Astrocyte (in vitro differentiated cells and primary cell): ENCODE measurements at places on chromosomes 11 and 22. TPM values are rescaled to one million over a fixed set of nuclear protein-coding genes. Genes with fewer than 3 reads are reported as not detected.

GRCh38 chr11:38252620-38253019 is 1654.6 kb upstream of the RAG2 start:
- H3K36me3 ChIP-seq = no peaks in the 10 kb centered on the region
- DNase-seq = peak; percentile 8
- no peaks in the 10 kb centered on the region for H3K27me3 ChIP-seq
- H3K4me3 ChIP-seq = no peak overlapping the region
- H3K4me1 ChIP-seq = no peaks in the 10 kb centered on the region
- H3K27ac ChIP-seq = no peak overlapping the region

DNA sequence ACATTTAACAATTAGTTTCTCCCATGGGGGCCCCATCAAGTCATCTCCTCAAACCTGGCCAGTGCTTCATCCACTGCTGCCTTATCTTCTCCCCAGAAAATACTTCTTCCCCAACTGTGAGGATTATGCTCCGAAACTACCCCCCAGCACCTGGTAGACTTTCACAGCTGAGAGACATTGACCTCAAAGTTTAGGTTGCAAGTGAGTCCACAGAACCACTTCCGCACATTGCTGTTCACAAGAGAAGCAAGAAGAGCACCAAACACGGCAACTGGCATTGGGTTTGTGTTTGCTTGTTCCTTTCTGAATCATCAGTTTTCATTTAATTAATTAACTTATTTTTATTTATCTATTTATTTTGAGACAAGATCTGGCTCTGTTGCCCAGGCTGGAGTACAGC is 6.1 kb downstream of the MCHR1 start:
- H3K4me3 ChIP-seq = no peak overlapping the region
- H3K27me3 ChIP-seq = peaks cover 3% of the 10 kb centered on the region
- peaks cover 9% of the 10 kb centered on the region for H3K4me1 ChIP-seq
- no peaks in the 10 kb centered on the region for H3K36me3 ChIP-seq
- no peak overlapping the region for H3K27ac ChIP-seq
- DNase-seq = no peak

GRCh38 chr11:106813806-106814205 is 204.5 kb downstream of the GUCY1A2 start:
- H3K27me3 ChIP-seq = no peaks in the 10 kb centered on the region
- H3K4me3 ChIP-seq = no peak overlapping the region
- H3K36me3 ChIP-seq = no peaks in the 10 kb centered on the region
- H3K4me1 ChIP-seq = no peaks in the 10 kb centered on the region
- no peak overlapping the region for H3K27ac ChIP-seq

DNA sequence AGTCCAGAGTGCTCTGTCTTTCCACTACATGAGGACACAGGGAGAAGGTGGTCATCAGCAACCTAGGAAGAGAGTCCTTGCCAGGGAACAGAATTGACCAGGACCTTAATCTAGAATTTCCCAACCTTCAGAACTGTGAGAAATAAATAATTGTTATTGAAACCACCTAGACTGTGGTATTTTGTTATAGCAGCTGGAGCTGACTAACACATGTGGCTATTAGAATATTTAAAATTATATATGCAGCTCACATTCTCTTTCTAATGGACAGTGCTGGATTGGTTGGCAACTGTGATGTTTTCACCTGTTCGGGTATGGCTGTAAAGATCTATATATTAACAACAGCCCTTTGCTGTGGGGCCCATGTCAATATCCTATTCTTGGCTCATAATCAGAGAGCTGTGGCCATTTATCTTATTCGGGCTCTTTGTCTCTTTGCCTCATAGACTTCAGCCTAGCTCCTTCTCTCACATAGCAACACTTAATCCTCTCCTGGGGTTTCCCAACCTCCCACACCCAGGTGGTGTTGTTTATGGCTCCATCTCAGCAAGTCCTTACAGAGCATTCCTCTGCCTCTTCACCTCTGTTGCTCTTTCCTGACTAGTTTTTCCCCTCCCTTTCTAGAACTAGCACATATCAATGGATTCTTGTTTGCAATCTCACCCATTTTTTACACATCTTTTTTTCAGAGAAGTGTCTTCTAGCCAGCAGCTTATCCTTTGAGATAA is 46.4 kb upstream of the AMOTL1 start:
- no peaks in the 10 kb centered on the region for H3K27me3 ChIP-seq
- H3K36me3 ChIP-seq = no peaks in the 10 kb centered on the region
- no peak overlapping the region for H3K4me3 ChIP-seq
- H3K4me1 ChIP-seq = no peaks in the 10 kb centered on the region
- H3K27ac ChIP-seq = no peak overlapping the region

DNA sequence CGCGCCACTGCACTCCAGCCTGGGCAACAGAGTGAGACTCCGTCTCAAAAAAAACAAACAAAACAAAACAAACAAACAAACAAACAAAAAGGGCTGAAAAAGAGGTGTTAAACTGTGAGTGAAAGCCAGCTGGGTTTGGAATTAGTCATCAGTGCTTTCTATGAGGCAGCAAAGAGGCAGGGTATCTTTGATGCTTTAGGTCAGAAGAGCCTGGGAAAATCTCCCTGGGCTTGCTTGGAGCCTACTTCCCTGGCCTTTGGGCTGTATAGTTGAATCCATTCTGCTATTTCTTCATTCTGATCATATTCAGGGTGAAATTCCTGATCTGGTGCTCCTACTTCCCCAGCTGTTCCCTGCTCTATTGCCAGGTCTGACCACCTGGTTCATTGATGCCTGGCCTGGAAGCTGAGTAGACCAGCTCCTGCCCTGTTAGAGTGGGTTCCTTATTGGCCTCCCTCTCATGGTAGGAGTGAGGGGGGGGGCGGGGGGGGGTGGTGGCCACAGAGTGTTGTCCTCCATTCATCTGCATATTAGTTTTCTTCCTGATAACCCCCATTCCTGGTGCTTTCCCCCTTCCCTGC is 65.6 kb downstream of the INSC start:
- no peak overlapping the region for H3K4me3 ChIP-seq
- no peak for DNase-seq
- no peaks in the 10 kb centered on the region for H3K36me3 ChIP-seq
- no peak overlapping the region for H3K27ac ChIP-seq
- H3K4me1 ChIP-seq = no peaks in the 10 kb centered on the region
- no peaks in the 10 kb centered on the region for H3K27me3 ChIP-seq

DNA sequence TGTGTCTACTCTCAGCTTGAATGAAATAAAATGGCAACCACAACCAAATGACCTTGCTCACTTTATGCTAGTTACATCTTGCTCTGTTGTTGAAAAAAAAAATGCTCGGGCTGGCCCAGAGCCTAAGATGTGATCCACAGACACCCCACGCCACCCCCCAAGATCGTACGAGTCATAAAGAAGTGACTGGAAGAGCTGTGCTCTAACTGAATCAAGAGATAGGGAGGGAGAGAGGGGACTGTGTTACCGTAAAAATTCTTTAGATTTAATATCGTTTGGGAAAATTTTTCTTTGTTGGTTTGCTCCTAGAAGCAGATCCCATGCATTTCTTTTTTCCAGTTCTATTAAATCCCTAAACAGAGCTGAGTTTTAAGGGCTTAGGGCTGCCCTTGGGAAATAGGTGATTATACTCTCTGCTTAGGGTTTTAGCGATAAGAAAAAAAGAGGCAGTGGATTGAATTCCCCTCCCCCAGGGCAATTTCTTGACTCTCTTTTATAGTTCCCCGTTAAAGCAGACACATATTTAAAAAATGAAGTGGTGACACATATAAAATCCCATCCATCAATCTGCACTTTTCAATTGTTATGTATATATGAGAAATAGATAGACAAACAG is 14.5 kb downstream of the MAML2 start:
- DNase-seq = no peak
- no peak overlapping the region for H3K4me3 ChIP-seq
- H3K36me3 ChIP-seq = no peaks in the 10 kb centered on the region

The SMTNL1 gene
- total RNA-seq = not detected in 2 replicates

The MYOD1 gene
- total RNA-seq = not detected in 2 replicates

GRCh38 chr11:117923773-117924172 is 5.4 kb downstream of the TMPRSS13 start:
- no peaks in the 10 kb centered on the region for H3K36me3 ChIP-seq
- H3K27ac ChIP-seq = no peak overlapping the region
- H3K27me3 ChIP-seq = peaks cover 12% of the 10 kb centered on the region

GRCh38 chr11:123238297-123238696 is 43.2 kb upstream of the CLMP start:
- H3K4me1 ChIP-seq = peaks cover 8% of the 10 kb centered on the region
- no peaks in the 10 kb centered on the region for H3K36me3 ChIP-seq
- no peak for DNase-seq
- H3K4me3 ChIP-seq = no peak overlapping the region

- DNase-seq = no peak
- H3K36me3 ChIP-seq = no peaks in the 10 kb centered on the region
- no peak overlapping the region for H3K27ac ChIP-seq
Observed at GRCh38 chr22:23122992-23123803, 18.6 kb downstream of the RSPH14 start.

- no peaks in the 10 kb centered on the region for H3K36me3 ChIP-seq
- H3K27me3 ChIP-seq = peaks cover 9% of the 10 kb centered on the region
- DNase-seq = no peak
Observed at GRCh38 chr11:119361941-119362725, 15.6 kb upstream of the MFRP start.

The TMEM223 gene
- 7.8 and 11.3 TPM in 2 replicates for total RNA-seq

The TRIM6 gene
- total RNA-seq = 17.6 and 23.9 TPM in 2 replicates

The MS4A6E gene
- total RNA-seq = not detected in 2 replicates

GRCh38 chr11:70532066-70532440 is 133.7 kb downstream of the CTTN start:
- DNase-seq = peak; percentile 51
- peak overlapping the region; percentile 31 for H3K27ac ChIP-seq
- H3K4me1 ChIP-seq = peaks cover 8% of the 10 kb centered on the region
- H3K4me3 ChIP-seq = no peak overlapping the region

- DNase-seq = no peak
- no peaks in the 10 kb centered on the region for H3K27me3 ChIP-seq
- H3K27ac ChIP-seq = no peak overlapping the region
- H3K36me3 ChIP-seq = no peaks in the 10 kb centered on the region
Observed at GRCh38 chr22:32697331-32697995, 104.0 kb upstream of the TIMP3 start.

- DNase-seq = peak; percentile 94
- no peaks in the 10 kb centered on the region for H3K27me3 ChIP-seq
- H3K4me3 ChIP-seq = peak overlapping the region; percentile 3
- peaks cover 35% of the 10 kb centered on the region for H3K4me1 ChIP-seq
- no peaks in the 10 kb centered on the region for H3K36me3 ChIP-seq
Observed at GRCh38 chr11:36362902-36363301, 66.8 kb downstream of the PRR5L start.

The HORMAD2 gene
- total RNA-seq = not detected in 2 replicates

The SCGB1D2 gene
- total RNA-seq = not detected in 2 replicates

DNA sequence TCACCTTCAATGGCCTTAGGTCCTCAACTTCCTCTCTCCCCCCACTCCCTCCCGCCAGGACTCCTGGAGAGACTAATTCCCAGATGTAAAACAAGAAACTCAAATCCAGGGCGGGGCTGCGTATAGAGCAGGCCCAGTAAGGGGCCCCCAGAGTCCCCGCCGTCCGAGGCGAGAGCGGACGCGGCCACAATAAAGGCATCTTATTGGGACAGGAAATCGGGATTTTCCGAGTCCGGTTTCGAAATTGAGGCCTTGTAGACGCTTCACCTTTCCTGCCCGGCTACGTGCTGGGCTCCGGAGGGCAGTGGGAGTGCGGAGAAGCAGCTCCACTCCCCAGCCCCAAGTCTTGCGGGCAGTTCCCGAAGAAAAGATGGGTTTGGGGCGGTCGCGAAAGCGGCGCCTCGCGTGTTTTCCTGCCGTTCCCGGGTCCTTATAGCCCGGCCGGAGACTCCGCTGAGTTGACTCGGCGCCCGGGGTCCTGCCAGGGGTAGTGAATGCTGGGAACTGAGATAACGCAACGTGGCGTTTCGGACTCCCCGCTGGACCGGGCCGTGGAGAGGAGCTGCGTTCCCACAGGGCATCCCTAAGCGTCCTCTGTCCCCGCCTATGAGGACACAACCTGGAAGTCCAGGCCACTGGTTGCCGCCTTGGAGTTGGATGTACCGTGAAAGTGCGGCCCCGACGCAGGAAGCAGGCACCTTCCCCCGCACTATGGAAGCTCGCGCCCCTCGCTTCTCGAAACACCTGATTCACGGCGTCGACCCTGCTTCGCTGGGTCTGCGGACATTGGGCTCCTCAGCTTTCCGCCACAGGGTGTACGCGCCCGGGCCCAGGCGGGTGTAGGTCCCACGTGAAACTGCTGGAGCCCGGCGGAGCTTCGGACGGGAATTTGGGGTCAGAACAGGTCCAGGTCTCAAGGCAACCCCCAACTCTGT is 4.8 kb upstream of the CHRM1 start:
- peaks cover 60% of the 10 kb centered on the region for H3K27me3 ChIP-seq
- H3K36me3 ChIP-seq = no peaks in the 10 kb centered on the region
- no peak for DNase-seq
- H3K27ac ChIP-seq = no peak overlapping the region

GRCh38 chr11:134223121-134223520 is 646 bp downstream of the NCAPD3 start:
- peaks cover 25% of the 10 kb centered on the region for H3K4me1 ChIP-seq
- peaks cover 5% of the 10 kb centered on the region for H3K36me3 ChIP-seq
- peak overlapping the region; percentile 100 for H3K4me3 ChIP-seq

- no peak overlapping the region for H3K4me3 ChIP-seq
- H3K27ac ChIP-seq = peak overlapping the region; percentile 92
- H3K27me3 ChIP-seq = no peaks in the 10 kb centered on the region
- no peaks in the 10 kb centered on the region for H3K36me3 ChIP-seq
Observed at GRCh38 chr11:65560555-65561418, 2.6 kb upstream of the LTBP3 start.

The ZNRF3 gene
- 5.8 and 5.9 TPM in 2 replicates for total RNA-seq

- no peaks in the 10 kb centered on the region for H3K27me3 ChIP-seq
- no peaks in the 10 kb centered on the region for H3K4me1 ChIP-seq
- DNase-seq = no peak
- H3K36me3 ChIP-seq = no peaks in the 10 kb centered on the region
Observed at GRCh38 chr11:113977071-113977490, 2.2 kb downstream of the HTR3A start.

- no peak overlapping the region for H3K4me3 ChIP-seq
- peaks cover 6% of the 10 kb centered on the region for H3K4me1 ChIP-seq
- H3K27ac ChIP-seq = no peak overlapping the region
- peaks cover 2% of the 10 kb centered on the region for H3K36me3 ChIP-seq
Observed at GRCh38 chr11:36390963-36391471, 94.9 kb downstream of the PRR5L start.

DNA sequence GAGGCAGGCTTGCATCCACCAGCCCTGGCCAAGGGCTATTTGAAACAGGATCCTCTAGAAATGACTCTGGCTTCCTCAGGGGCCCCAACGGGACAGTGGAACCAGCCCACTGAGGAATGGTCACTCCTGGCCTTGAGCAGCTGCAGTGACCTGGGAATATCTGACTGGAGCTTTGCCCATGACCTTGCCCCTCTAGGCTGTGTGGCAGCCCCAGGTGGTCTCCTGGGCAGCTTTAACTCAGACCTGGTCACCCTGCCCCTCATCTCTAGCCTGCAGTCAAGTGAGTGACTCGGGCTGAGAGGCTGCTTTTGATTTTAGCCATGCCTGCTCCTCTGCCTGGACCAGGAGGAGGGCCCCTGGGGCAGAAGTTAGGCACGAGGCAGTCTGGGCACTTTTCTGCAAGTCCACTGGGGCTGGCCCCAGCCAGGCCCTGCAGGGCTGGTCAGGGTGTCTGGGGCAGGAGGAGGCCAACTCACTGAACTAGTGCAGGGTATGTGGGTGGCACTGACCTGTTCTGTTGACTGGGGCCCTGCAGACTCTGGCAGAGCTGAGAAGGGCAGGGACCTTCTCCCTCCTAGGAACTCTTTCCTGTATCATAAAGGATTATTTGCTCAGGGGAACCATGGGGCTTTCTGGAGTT is 13.3 kb downstream of the IL10RA start:
- H3K27ac ChIP-seq = no peak overlapping the region
- H3K36me3 ChIP-seq = no peaks in the 10 kb centered on the region
- no peak for DNase-seq
- no peaks in the 10 kb centered on the region for H3K4me1 ChIP-seq

GRCh38 chr11:8971196-8971923 is 7.1 kb upstream of the TMEM9B start:
- no peak overlapping the region for H3K4me3 ChIP-seq
- H3K27ac ChIP-seq = no peak overlapping the region
- no peaks in the 10 kb centered on the region for H3K27me3 ChIP-seq
- no peaks in the 10 kb centered on the region for H3K4me1 ChIP-seq
- no peak for DNase-seq
- H3K36me3 ChIP-seq = no peaks in the 10 kb centered on the region
